Common myeloid progenitor, CD34-positive (primary cell): ENCODE measurements at places on chromosomes 1 and 21.

GRCh38 chr1:183989078-183989577, 48.4 kb downstream of the COLGALT2 start:
- DNase-seq, result peak; percentile 4

DNA sequence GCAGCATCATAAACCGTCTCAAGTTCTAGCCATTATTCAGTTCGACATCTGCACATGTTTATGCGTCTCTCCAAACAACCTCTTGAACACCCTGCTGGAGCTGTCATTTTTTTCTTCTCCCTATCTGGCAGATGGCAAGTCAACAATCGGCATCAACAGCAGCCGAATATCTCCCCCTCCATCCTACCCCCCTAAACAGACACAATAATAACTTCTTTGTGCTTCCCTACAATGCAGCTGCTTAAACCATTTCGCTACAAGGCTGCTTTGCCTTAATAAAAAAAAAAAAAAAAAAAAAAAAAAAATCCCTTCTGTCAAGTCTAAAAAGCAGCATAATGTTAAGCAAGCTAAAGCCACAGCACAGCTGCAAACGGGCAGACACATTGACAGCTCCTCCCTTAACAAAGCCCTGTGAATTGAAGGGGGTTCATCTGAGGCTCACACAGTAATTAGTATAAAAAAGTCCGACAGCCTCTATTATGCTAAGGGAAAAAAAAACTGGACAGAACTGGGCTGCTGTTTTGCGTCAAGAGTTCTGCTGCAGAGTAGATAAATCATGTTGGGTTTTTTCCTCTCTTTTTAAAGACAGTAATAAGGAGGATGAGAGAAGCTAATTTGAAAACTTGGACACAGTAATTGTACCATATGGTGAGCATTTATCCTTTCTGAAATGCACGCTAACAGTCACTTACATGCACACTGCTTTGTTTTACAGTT, 136.4 kb downstream of the AKT3 start:
- peak; percentile 23 for DNase-seq

- DNase-seq, result no peak
Measured at GRCh38 chr1:66557157-66557556, 23.2 kb downstream of the SGIP1 start.

GRCh38 chr1:87399701-87400100, 71.0 kb downstream of the LMO4 start:
- no peak for DNase-seq

- no peak for DNase-seq
Measured at GRCh38 chr1:87243573-87243972, 85.1 kb upstream of the LMO4 start.

GRCh38 chr21:34201481-34201858, 128.1 kb downstream of the MRPS6 start:
- no peak for DNase-seq

GRCh38 chr1:156823210-156823790, 6.7 kb upstream of the SH2D2A start:
- no peak for DNase-seq

DNA sequence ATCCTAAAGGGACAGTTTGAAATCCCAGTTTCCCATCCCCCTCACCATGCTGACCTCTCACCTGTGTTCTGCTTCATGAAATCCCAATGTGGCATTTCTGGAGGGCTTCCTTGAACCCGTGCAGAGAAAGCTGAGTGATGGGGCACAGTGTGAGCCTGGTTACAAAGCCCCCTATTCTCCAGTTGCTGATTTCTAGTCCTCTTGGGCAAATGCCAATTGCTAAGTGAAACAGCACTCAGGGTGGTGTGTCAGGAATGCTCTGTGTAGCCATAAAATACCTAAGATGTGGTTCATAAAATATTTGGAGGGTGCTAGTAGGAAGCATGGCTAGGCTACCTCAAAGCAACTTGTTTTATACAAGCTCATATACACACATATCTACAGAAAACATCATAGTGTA, 32.0 kb downstream of the SUSD4 start:
- DNase-seq, result no peak

DNA sequence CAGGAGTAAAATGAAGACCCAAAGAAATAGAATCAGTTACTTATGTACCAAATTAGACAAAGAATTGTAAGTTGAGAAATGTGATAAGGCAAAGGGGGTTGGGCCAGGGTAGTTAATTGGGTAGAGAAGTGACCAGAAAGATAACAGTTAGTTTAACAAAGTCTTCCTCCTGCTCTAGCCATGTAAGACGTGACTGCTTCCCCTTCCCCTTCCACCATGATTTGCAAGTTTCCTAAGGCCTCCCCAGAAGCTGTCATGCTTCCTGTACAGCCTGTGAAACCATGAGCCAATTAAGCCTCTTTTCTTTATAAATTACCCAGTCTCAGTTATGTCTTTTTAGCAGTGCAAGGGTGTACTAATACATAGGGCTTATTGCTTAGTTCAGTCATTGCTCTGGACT, 142.0 kb upstream of the PDE4B start:
- peak; percentile 5 for DNase-seq

- no peak for DNase-seq
Measured at GRCh38 chr1:89831462-89832120, 10.8 kb downstream of the LRRC8D start.

GRCh38 chr1:191709215-191709614, 449.0 kb upstream of the RGS18 start:
- DNase-seq, result no peak

DNA sequence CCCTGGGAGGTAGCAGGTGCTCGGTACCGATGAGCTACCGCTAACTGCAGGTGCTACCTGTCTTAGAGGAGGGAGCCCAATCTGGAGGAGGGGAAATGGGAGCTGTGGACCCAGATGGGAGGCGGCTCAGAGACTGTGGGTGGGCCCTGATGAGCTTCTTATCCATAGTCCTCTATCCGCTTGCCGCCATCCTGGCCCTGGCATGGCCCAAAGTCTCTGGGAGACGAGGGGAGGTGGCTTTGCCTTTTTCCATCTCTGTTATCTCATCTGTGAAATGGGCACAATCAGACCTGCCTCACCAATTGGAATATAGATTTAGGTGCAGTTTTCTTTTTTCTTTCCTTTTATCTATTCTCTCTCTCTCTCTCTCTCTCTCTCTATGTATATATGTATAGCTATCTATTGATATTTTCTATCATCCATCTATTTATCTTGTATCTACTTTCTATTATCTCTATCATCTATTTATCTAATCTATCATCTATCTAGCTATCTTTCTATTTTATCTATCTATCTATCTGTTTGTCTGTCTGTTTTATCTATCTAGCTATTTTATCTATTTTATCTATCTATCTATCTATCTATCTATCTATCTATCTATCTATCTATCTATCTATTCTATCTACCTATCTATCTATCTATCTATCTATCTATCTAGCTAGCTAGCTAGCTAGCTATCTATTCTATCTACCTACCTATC, 16.5 kb downstream of the TNFRSF1B start:
- no peak for DNase-seq

DNA sequence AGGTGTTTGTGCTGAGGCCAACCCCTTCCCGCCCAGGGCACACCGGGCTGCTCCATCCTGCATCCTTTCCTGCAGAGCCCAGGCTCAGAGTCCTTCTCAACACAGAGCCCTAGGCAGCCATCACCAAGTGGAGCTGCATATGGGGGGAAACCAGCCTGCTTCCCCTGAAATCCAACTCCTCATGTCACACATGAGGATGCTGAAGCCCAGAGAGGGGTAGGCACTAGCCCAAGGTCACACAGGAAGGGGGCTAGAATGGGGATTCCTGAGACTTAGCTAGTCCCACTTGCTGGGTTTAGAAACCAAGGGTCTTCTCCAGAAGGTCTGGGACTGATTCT, 5.5 kb upstream of the TNFRSF1B start:
- DNase-seq, result no peak

DNA sequence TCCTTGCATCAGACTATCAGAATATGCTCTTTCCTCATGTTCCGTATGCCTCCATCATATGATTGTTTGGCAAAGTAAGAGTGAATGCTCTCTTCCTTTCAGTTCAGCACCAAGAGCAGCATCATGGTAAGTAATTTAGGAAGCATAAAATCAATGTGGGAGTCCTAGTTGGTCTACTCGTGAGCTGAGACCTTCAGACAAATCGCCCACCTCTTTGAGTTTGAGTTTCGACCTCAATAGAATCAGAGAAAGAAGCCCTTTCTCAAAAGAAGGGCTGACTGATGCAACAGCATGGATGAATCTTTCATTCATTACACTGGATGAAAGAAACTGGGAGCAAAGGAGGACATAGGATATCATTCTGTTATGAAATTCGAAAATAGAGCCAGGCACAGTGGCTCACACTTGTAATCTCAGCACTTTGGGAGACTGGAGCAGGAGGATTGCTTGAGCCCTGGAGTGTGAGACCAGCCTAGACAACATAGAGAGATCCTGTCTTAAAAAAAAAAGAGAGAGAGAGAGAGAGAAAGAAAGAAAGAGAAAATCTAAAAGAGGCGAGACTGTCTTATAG, 112.5 kb downstream of the ZC3H11B start:
- DNase-seq, result no peak

- DNase-seq, result peak; percentile 36
Measured at GRCh38 chr1:212752252-212752933, 39.2 kb downstream of the NSL1 start.

DNA sequence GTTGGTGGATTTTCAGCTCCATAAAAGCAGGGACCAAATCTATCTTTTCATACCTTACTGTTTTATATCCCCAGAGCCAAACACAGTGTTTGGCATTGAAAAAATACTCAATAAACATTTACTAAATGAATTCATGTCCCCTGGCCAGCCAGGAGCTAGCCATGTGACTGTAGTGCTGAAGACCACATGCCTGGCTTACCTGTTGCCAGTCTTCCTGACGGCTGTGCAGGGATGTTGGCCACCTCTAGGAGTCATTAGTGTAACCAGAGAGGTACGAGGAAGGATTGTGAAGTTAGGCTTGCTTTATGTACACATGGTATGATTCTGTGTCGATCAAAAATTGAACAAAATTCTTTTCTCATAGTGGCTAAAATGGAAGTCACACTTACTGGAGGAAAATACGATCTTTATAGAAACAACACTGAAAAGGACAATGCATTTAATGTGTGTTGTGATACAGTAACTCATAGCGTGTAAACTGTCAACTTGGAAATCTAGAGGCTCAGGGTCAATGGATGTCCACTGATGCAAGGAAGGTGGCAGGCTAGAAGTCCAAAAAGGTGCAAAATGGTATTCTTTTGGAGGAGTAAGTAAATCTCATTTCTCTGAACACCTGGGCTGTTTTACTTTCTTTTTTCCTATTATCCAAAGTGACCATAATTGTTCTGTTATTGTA, 60.9 kb downstream of the FGGY start:
- no peak for DNase-seq

DNA sequence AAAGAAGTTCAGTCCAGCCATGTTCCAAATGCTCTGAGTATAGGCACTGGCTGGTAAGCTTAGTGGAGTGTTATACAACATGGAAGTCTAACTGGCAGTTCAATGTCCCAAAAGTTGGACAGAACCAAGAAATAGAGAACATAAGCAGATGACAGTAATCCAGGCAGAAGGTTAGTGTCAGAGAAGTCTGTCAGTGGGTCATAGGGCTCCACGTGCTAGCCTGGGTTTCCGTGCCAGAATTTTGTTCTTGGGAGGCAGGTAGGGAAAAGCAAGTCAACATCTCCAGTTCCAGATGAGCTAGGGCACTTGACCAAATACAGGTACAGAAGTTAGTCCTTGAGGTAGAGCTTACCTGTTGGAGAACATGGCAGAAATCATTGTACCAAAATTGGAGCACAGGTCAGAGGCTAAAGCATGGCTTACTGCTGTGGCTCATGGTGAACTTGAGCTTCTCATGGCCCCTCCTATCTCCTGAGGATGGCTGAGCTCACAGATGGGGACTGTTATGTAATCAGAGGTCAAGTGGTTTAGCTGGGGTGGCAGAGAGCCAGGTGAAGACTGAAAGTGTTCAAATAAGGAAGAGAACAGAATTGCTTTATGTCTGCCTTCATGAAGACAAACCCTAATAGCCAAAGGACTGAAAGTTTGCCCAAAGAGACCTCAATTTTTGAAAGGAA, 170.8 kb downstream of the NFIA start:
- peak; percentile 85 for DNase-seq
